ENCODE measurements at places on chromosomes 4 and X.

DNA sequence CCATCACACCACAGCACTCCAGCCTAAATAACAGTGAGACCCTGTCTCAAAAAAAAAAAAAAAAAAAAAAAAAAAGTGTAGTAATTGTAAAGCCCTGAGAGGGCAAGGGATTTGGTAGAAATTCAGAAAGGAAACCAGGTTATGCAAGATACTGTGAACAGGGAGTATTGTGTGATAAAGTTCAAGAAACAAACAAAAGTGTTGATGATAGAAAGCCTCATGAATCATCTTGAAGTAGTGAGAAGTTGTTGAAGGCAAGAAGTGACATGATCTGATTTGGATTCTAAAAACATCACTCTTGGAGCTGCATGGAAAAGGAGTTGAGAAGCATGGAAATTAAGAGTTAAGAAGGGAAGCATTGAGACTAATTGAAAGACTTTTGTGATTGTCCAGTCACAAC is 102.2 kb downstream of the RAP1GDS1 start:
- DNase-seq = no peak

- no peak for DNase-seq
Measured at GRCh38 chr4:53537606-53538005, 53.7 kb downstream of the LNX1 start.

DNA sequence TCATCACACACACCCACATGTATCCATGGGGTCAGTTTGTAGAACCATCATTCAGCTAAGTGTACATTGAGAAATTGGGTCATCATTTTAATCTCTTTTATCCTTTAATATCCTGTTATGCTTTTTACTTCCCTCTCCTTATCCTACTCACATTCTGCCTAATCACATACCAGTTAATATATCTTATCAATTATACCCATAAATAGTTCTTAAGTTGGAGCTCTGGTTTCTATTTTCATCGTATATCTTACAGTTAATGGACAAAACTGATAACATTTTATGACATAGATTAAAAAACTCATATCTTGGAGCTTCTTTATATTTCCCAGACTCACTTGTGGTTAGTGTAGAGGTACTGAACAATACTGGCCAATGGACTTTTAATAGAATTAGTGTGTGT is 729.5 kb upstream of the LCORL start:
- no peak for DNase-seq

DNA sequence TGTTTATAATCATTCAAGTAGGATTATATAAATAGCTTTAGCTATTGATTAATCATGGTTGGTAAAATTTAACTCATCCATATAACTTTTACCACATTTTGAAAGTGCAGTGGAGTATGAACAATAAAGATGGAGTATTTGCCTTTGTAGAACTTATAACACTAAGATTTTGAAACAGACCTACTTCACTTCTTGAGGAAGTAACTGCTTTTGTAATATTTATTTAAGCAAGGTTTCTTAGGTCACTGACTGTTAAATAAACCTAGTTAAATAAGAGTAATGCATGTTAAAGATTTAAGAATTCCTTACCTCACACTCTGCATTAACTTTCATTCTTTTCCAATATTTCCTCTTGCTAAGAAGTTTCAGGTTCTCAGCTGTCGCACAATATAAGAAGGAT is 242.5 kb downstream of the CFAP299 start:
- no peak for DNase-seq

DNA sequence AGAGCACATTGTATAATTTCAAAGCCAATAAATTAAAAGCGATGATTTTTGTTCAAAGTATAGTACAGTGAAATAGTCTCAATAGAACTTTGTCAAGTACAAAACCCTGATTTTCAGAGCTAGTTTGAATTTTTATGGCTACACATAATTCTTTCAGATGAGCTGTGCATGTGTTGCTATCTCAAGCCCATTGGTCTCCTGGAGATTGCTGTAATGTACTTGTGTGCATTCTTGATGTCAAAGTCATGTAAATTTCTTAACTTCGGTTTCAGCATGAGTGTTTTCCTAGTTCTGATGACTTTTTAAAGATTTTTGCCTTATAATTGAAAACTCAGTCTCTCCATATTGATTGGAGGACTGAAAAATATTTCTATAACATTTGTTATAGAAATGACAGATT is 200.8 kb downstream of the CEP135 start:
- no peak for DNase-seq

DNA sequence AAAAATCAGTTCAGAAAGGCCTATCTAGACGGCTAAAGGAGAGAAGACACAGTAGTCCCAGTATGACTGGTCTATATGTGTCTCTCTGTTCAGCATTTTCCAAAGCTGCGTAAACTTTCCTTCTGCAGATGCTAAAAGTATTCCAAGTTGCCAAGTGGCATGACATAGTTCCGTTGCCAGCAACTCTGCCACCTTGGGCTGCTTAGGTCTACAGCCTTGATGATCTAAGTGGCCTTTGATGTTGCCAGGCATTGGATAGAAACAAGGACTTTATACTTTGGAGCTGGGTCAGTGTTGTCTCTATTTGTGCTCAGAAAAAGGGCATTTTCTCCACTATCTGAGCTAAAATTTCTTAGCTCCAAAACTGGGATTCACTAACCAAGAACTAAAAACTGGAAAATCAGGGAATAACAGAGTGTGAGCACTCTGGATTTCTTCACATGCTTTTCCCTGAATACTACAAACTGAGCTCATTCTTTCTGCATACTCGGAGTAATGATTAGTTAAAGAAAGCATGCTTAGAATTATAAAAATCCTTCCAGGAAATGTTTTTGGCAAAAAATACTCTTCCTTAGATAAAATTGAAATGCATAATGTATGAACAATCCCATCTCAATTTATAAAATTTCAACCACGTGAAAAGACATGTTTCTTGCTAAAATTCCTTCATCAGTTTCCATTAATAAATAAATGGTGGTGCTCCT is 191.4 kb downstream of the ADAMTS3 start:
- no peak for DNase-seq

DNA sequence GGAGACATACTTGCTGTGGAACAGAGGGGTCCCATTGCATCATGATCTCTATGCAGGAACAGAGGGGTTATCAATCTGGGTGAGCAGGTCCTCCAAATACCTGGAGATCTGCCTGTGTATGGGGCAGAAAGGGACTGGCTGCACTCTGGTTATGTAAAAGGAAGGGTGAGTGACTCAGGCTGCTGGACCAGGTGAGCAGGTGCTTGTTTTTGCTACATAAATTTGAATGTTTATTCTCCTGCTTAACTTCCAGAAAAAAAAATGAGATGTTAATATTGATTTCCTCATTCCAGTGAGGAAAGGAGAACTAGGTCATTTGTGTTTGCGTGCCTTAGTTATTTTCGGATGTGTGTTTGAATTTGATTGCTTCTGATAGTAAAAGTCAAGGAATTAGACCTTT is 225.8 kb upstream of the TRAM1L1 start:
- no peak for DNase-seq

- no peak for DNase-seq
Measured at GRCh38 chr4:158802914-158803313, 34.1 kb downstream of the FNIP2 start.

- DNase-seq = no peak
Measured at GRCh38 chrX:10117301-10117700, 39.5 kb upstream of the CLCN4 start.

GRCh38 chr4:76605099-76605563 is 170.1 kb downstream of the SHROOM3 start:
- no peak for DNase-seq

DNA sequence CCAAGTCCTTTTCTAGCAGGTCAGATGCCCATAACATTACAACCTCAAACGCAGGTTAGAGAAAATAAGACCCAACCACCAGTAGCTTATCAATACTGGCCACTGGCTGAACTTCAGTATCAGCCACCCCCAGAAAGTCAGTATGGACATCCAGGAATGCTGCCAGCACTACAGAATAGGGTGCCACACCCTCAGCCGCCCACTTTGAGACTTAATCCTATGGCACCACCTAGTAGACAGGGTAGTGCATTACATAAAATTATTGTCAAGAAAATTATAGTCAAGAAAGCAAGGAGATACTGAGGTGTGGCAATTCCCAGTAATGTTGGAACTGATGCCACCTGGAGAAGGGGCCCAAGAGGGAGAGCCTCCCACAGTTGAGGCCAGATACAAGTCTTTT is 19.9 kb upstream of the TRIM61 start:
- DNase-seq = no peak

- DNase-seq = no peak
Measured at GRCh38 chrX:153739754-153740486, 15.3 kb downstream of the ABCD1 start.

DNA sequence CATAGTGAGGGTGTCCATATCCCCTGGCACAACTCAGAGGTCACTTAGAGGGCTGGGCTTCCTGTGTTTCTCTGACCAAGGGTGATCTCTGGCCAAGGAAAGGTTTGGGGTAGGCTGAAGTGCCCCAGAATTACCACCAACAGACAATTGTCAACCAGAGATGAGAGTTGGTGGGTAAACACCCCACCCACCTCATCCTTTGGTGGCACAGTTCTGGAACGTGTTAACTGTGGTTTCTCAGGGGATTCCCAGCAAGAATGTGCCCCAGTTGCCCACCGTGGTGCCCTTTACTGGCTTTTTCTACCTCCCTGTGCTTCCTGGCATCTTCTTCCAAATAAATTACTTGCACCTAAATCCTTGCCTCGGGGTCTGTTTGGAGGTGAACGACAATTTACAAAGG is 17.1 kb downstream of the GRPR start:
- no peak for DNase-seq

DNA sequence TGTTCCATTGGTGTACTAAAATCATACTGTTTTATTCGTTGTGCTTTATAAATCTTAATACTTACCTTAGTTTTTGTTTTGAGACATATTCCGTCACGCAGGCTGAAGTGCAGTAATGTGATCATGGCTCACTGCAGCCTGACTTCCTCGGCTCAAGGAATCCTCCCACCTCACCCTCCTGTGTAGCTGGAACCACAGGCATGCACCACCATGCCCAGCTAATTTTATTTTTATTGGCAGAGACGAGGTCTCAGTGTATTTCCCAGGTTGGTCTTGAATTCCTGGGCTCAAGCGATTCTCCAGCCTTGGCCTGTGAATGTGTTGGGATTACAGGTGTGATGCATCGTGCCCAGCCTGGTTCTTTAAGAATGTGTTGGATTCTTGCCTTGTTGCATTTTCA is 24.4 kb upstream of the DCK start:
- DNase-seq = no peak

DNA sequence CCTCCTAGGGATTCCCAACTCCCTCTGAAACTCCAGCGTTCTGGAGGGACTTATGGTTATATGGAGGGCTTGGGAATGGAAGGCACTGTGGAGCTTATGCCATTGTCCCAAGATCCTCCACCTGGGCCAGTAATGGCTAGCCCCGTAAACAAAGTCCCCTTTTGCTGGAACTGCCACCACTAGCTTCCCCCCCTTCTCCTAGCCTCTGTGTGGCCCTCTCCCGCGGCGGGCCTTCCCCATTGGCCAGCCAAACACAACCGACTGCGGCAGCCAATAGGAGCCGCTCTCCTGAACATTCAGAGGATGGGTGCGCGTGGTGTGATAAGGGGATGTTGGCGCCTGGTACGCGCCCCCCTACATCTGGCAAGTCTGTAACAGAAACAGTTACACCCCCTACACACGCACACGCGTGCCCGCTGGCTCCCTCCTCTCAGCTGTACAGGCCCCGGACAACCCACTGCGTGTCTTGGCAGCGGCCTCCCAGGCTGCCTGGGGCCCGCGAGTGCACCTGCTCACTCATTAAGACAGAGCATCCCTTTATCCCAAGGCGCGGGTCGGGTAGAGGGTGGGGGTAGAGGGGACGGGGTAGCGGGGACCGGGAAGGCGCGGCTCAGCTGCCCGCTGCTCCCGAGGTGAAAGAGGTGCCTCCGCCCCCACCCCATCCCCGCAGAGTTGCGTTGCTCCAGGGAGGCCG is 863 bp upstream of the RAB33A start:
- peak; percentile 72 for DNase-seq

DNA sequence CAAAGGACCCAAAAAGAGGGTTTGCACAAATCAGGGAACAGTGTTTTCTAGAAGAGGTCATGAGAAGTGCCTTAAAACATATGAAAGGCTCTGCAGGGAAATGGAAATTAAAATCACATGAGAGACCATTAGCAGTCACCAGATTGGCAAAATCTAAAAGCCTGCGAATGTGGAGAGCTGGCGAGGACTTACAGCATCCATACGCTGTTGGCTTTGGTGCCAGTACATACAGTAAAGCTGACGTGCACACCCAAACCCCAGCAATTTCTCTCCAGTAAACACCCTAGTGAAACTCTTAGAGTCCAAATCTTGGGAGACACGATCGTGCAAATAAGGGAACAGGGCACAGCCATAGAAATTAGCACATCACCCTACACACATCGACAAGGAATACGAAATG is 25.4 kb upstream of the PPP2R2C start:
- no peak for DNase-seq

- no peak for DNase-seq
Measured at GRCh38 chrX:151954730-151955129, 19.7 kb downstream of the GABRE start.

GRCh38 chr4:99720206-99720605 is 62.6 kb upstream of the C4orf54 start:
- no peak for DNase-seq

DNA sequence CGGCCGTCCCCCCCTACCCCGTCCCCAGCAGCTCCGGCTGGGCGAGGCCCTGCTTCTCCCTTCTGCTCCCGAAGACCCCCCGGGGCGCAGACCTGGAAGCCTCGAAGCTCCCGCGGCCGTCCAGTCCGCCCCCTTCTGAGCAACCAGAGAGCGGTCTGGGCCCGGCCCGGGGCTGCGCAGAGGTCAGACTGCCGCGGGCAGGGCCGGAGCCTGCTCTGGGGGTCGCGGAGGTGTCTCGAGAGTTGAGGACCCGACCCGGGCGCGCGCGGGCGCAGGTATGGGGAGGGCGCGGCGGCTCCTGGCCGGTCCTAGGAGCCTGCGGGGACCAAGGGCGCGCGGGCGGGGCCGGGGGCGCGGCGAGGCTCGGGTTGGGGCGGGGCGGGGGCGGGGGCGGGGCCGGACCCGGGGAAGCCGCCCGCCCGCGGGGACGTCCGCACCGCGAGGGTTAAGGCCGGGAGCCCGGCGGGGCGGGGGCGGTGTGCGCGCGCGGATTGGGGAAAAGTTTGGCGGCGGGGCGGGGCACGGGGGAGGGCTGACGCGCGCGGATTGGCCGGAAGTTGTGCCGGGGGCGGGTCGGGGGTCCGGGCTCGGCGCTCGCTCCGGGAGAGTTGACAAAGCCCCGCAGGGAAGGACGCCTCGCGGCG is at the start of gene FGFRL1:
FGFRL1 (plus strand) TSS at position 605 of the 644 bp plus-strand sequence. CDS start 860 bp downstream, outside the sequence.
- peak; percentile 94 for DNase-seq

DNA sequence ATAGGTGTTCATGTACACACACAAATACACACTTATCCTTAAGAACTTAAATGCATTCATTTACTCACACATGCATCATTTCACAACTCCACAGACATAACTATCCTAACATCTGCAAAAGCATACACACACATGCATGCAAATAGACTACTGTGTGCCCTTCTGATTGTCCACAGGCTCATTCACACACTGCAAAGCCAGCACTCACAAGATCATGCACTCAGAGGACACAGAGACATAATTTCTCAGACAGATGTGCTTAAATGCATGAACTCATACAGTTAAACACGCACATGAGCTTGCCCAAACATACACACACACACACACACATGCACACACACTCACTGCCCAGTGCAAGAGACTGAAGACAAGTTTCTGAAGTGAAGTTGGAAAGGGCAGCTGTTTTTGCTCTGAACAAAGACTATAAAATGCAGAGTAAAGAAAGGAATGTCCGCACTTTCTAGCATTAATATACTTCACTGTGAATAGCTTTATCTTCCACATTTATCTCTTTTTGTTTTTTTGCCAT is 1018.0 kb upstream of the HS3ST1 start:
- DNase-seq = no peak

All from CD4-positive, alpha-beta T cell treated with Interleukin-12 subunit alpha and Interleukin-12 subunit beta, for 1 hour (primary cell).